ENCODE measurements at places on chromosomes 6 and 20. TPM values are rescaled to one million over a fixed set of nuclear protein-coding genes. Genes with fewer than 3 reads are reported as not detected.

- no peak for DNase-seq
Observed at GRCh38 chr6:20569000-20569610, 34.8 kb downstream of the CDKAL1 start.

- no peak for DNase-seq
Observed at GRCh38 chr6:5208471-5208971, 52.2 kb downstream of the LYRM4 start.

DNA sequence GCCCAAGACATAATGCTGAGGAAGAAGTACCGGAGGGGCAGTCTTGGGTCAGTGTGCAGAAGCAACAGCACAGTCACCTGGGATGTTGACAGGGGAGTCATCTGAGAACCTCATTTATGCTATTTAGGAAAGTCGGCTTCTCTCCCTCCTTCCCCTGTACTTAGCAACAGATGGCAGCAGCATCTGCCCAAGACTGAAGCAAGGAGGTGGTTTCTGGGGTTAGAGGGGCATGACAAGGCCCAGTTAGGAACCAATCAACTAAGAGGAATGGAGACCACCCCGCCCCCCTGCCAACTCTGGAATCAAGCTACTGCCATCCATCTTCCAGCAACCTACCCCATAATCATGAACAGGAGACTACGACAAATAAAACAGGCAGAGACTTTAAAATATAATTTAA is 21.7 kb downstream of the RIPK1 start:
- no peak for DNase-seq

DNA sequence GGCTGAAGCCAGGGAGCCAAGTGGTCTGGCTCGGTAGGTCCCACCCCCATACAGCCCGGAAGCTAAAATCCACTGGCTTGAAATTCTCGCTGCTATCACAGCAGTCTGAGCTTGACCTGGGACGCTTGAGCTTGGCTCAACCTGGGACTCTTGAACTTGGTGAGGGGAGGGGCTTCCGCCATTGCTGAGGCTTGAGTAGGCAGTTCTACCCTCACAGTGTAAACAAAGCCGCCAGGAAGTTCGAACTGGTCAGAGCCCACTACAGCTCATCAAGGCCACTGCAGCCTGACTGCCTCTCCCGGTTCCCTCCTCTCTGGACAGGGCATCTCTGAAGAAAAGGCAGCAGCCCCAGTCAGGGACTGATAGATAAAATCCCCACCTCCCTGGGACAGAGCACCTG is 1337.7 kb downstream of the HACE1 start:
- DNase-seq = no peak

DNA sequence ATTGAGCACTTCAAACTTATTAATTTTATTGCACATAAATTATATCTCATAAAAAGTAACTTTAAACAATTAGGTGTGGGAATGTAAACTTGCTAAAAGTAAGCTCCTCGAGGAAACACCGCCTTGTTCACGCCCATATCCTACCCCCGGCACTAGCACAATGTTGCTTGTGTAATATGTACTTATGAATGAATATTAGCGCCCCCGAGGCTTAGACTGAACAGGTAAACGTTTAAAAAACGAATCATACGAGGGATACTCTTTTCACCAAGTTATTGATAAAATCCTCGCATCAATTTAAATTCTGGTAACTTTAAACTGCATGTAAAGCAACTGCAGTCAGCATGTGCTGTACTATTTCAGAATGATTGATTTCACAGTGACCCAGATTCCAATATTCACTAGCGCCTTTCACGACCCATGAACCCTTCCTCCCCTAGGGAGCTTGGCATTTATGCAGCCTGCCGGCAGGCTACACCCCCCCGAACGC is 637 bp downstream of the TFB1M start:
- DNase-seq = no peak

GRCh38 chr20:57272883-57273535 is 6.6 kb upstream of the BMP7 start:
- DNase-seq = no peak

GRCh38 chr6:111971181-111971841 is 82.6 kb upstream of the CCN6 start:
- no peak for DNase-seq

GRCh38 chr20:1616858-1617434 is 2.9 kb downstream of the SIRPB1 start:
- DNase-seq = no peak

- peak; percentile 73 for DNase-seq
Observed at GRCh38 chr20:9978397-9979004, 56.3 kb upstream of the ANKEF1 start.

- no peak for DNase-seq
Observed at GRCh38 chr6:108555399-108556052, 5.2 kb upstream of the FOXO3 start.

DNA sequence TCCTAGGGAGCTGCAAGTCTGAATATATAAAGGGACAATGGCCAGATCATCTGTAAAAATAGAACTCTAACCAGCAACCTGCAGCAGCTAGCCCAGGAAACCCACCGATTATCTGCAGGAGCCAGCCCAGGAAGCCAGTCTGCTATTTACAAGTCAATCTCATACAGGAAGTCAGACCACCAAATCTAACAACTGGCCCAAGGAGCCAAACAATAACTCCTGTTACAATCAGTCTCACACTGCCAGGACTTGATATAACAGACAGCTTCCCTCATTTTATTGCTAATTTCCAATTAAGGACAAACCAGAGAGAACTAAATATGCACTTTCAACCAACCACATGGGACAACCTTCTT is 14.4 kb upstream of the RIN2 start:
- no peak for DNase-seq

- no peak for DNase-seq
Observed at GRCh38 chr20:10674684-10675449, 1.1 kb upstream of the JAG1 start.

DNA sequence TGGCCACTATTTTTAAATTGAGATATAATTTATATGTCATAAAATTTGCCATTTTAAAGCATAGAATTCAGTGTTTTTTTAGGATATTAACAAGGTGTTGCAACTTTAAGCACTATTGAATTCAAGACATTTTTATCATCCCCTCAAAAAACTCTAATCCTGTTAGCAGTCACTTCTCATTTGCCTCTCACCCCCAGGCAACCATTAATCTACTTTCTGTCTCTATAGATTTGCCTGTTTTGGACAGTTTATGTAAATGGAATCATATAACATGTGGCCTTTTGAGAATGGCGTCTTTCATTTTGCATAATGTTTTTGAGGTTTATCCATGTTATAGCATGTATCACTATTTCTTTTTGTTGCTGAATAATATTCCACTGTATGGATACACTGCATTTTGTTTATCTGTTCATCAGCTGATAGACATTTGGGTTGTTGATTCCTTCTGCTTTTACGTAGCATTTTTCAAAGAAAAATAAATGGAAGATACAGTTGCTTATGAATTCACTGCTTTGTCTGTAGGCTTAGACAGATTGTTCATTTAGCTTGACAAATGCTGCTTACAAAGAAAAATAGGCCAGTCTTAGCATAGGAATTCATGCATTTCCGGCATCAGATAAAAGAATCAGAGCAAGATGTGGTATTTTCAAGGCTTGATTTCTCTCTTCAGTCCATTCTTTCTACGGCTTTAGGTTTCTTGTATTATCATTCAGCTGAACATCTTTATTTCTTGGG is 52.9 kb downstream of the STK4 start:
- DNase-seq = no peak

DNA sequence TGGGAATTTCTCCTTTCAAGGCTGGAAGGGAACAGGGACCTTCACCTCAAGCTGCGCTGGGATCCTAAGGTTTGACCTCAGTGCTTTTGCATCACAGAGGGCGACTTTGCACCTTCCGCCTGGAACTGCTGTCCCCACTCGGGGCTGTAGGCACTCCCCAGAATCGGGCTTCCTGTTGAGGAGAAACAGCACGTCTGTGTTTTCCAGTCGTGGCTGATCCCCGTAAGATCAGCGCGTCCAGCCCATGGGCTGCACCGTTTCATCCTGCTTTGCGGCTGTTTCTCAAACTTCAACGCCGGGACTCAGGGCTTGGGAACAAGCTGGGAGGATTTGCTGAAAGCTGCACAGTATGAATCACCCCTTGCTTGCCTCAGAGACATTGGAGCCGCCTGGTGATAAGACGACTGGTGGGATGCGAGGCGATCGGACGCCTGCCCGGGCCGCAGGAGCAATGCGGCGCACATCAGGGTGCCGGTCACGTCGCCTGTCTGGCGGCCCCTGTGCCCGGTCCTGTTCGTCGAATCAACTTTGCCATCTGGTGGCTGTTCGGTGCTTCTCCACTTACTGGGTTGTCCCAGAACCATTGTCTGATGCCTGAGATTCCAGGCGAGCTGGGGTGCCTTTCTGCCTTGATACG is 53.6 kb upstream of the FRMD1 start:
- DNase-seq = no peak

- no peak for DNase-seq
Observed at GRCh38 chr20:36969051-36969450, 17.5 kb upstream of the SAMHD1 start.

Gene EGFL8
- polyA plus RNA-seq = 44.4 TPM

Gene DSE
- 42.1 TPM for polyA plus RNA-seq

Gene TCF21
- polyA plus RNA-seq = 173 TPM

Gene THBS2
- polyA plus RNA-seq = 9.4 TPM
